ENCODE measurements at places on chromosomes 13 and 19.

DNA sequence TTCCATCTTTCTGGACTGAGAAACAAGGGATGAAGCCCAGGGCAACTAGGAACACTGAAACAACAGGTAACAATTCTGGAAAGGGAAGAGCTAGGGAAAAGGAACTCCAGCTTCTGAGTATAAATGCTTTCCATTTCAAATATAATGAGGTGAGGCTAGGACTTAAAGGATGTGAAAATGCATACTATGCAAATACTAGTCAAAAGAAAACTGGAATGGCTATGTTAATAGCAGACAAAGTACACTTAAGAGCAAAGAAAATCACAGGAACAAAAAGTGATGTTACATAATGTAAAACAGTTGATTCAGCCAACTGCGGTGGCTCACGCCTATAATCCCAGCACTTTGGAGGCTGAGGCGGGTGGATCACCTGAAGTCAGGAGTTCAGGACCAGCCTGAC, 6.2 kb downstream of the SIGLEC14 start:
- no peak for DNase-seq

- DNase-seq: no peak
These were observed 114.1 kb downstream of the DACH1 start for GRCh38 chr13:71752775-71753513.

DNA sequence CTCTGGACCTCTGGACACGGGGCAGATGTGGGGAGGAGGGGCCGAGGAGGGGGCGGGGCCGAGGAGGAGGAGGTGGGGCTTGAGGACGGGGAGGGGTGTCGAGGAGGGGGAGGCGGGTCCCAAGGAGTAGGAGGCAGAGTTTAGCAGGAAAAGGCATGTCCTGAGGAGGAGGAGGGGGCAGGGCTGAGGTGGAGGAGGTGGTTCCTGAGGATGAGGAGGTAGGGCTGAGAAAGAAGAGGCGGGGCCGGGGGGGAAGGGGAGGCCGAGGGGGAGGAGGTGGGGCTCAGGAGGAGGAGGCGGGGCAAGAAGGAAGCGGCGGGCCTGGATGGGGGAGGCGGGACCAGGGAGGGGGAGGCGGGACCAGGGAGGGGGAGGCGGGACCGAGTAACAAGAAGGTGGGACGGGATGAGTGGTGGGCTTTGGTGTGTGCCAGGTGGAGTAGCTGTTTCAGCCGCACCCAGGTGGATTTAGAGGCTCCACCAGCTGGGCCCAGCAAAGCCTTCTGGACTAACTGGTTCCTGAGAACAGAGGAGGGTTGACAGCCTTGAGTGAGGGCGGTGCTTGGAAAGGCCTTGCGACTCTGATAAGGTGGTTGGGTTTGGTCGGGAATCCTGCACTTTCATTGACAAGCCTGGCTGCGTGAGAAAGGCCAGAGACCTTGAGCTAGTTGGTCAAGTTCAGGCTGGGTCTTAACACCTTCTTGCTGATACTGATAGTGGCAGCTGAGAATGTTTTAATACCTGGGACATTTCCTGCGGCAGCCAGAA, 7.7 kb downstream of the TECR start:
- peak; percentile 40 for DNase-seq

DNA sequence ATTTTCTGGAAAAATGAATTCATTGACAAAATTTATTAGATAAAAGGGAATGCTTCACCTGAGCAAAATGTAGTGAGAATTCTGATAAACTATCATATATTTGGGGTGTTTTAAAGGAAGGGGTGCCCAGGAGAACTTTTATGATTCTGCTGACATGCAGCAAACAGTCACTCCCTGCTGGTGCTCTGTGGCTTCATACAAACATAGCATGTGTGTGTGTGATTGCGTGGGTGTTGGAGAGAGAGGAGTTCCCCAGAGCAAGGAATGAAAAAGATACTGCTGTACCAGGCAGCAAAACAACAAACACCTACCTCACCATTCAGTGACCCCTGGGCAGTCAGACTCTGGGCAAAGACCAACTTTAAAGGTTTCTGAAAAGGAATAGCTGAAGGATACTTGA, 546.7 kb downstream of the RFC3 start:
- DNase-seq: no peak

DNA sequence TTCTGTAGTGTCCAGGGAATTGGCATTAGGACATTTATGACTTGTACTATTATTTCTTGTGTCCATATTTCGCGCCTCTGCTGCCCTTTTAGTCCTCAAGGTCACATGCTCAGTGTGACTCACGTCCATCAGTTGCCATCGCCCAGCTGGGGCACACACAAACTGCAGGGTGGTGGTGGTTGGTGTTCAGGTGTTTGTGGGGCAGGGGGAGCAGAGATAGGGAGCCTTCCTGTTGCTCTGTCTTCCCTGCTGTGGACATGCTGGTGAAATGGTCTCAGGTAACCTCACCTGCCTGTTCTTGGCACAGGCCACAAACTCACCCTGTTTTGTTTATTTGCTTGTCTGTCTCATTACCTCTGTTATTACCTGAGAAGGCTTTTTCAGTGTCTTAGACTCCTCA, 22.4 kb downstream of the PRR12 start:
- no peak for DNase-seq

DNA sequence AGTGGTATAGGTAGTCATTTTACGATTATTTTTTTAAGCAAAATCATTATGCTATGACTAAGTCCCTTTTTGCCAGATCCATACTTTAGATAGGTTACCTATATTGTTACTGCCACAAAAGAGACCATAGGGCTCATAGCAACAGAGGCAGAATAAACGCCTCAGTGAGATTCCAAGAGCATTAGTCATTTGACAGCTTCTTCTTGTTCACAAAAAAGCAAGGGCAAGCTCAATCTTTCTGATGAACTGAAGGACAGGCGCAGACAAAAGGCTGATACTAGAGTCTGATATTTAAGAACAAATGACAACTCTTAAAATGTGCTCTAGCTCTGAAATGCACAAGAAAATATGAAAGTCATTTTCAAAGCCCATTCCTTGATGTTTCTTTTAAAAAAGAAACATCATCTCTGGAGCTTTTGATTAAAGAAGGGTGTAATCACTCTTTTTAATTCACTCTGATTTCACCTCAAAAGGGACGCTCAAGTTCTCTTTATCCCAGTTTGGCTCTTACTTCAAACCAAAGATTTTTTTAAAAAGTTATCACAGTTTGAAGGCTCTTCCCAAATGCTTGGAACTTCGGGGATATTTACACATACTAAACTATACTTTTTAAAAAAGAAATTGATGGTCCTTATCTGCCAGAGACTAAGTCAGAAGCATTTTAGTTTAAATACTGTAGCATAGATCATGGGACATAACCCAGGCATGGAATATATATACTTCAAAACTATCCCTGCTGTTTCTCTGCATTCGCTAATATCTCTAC, 187.2 kb downstream of the EFNB2 start:
- DNase-seq: no peak

GRCh38 chr13:44819245-44819644, 170.0 kb downstream of the NUFIP1 start:
- DNase-seq: no peak

- DNase-seq: no peak
These were observed 254.8 kb downstream of the FGF9 start for GRCh38 chr13:21925720-21926119.
